Activated naive CD8-positive, alpha-beta T cell treated with anti-CD3 and anti-CD28 coated beads, Interleukin-2, amount 50 U/mL, for 24 hours (primary cell): ENCODE measurements at places on chromosomes 12 and 14.

GRCh38 chr12:48968467-48968866 is 3.1 kb downstream of the WNT10B start:
- DNase-seq, result no peak

GRCh38 chr12:76547526-76547925 is 12.0 kb downstream of the OSBPL8 start:
- DNase-seq, result no peak

- no peak for DNase-seq
These were observed 28.0 kb downstream of the PXN start for GRCh38 chr12:120237360-120238171.

- DNase-seq, result no peak
These were observed 84.3 kb downstream of the TMEM30B start for GRCh38 chr14:61196792-61197191.

DNA sequence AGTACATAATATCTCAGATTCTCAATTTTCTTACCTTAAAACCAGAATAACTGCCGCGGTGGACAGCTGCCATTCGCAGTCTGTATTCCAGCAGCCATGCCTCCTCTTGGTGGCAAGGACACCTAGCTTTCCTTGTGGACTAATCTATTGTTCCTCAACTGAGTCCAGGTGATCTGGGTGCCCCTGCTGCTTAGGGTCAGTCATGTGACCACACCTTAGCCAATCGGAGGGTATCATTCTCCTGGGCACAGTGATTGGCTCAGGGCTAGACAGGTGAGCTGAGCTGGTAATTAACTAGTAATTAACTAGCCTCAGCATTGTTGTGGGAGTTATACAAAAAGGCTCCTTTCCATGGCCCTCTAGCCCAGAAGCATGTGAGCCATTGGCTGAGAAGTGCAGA is 55.0 kb downstream of the RIMBP2 start:
- DNase-seq, result no peak

- no peak for DNase-seq
These were observed 275.2 kb downstream of the FBXL14 start for GRCh38 chr12:1319212-1319611.

- DNase-seq, result no peak
These were observed 21.0 kb upstream of the ABCC9 start for GRCh38 chr12:21962236-21962635.

GRCh38 chr12:120705618-120706017 is 4.6 kb upstream of the UNC119B start:
- no peak for DNase-seq

- DNase-seq, result no peak
These were observed 524.8 kb downstream of the FUT8 start for GRCh38 chr14:65937079-65937959.

GRCh38 chr12:23446746-23447145 is 502.7 kb downstream of the SOX5 start:
- DNase-seq, result no peak

DNA sequence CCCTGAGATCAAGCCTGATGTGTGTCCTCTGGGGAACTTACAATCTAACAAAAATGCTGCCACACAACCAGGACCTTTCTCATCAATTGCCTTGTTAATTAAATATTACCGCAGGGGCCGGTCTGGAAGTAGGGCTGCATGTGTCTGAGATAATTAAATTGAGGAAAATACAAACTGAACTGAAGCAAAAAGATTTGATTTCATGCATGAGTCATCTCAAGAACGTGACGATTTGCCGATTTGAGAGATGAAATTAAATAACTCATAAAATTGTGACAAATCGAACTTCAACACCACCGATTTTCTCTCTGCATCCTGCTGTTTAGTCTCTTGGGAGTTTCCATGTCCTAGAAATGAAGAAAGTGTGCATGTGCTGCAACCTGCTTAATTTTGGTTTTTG is 94.6 kb upstream of the DAAM1 start:
- no peak for DNase-seq

GRCh38 chr12:46134205-46134811 is 134.5 kb downstream of the SLC38A1 start:
- DNase-seq, result no peak

- no peak for DNase-seq
These were observed 149.9 kb downstream of the FOXN3 start for GRCh38 chr14:89267163-89267562.

DNA sequence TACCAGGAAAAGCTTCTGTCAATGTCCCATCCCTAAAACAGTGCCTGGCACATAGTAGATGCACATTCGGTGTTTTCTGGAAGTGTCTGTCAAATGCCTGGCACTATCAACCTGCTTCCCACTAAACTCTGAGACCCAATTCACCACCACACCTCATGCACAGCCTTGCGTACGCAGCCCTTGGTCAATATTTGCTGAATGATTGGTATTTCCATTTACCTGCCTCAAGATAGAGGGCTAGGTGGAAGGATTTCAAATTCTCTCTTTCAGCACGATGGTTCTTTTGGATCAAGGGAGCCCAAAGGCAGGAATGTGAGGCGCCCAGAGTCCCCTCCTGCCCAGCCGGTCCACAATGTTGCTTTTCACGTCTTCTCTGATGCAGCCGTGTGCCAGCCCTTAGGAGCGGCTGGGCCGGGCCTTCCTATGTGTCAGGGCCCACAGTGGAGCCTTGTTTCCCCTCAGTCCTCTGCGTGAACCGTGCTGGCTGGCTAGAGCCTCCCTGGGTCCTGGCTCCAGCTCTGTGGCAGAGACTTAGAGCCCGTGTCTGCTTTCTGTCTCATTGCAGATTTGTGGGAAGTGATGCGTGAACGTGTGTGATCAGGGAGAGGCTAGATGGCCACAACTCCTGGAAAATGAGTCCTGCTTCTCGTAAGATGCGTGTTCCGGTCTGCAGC is 99.9 kb upstream of the RFLNA start:
- DNase-seq, result no peak
